NCI-H1436 (cell line): ENCODE measurements at places on chromosomes 7 and 10.

DNA sequence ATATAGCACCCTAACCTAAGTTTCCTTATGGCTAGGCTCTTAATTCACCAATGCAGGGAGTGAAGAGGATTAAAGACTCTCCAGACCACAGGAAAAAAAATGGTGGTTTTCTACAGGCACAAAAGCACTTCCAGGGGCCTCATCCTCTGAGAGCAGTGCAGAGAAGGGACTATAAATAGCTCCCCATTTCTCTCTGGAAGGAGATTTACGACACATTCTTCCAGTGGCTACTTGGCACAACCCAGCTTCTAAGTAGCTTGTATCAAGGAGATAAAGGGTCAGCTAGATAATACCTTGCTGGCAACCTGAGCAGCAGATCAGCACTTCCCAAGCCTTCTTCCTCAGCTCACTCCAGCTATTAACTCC is 73.5 kb downstream of the CRPPA start:
- no peak for DNase-seq

DNA sequence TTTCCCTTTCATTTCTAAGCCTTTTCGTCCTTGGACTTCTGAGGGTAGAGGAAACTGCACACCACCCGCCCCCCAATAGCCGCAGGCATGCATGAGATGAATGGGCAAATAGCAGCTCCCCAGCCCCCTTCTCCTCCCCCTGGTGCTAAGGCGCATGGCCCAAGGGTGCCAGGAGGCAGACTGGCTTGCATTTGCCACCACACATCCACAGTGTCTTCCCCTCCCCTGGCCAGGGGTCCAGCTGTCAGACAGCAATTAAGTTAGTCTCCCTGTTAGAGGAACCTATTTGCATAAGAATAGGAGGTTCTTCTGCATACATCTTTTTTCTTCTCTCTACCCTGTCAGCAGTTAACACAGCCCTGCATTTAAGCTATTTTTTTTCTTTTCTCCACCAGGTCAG is 20.2 kb downstream of the TOMM7 start:
- DNase-seq = no peak

DNA sequence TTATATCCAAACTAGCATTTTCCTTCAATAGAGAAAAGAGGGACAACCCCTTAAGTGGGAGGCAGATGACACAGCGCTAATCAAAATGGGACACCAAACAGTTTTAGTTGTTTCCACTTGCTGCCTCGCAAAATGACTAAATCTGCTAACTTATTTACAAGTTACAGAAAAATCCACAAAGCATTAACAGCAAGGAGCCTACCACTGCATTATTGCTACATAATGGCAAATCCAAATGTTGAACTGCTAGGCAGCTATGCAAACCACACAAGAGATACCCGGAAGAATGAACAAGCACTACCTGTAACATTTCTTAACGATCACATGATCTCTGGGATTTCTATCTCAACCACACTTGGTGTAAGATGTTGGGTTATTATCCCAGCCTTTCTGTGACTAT is 96.7 kb downstream of the SFMBT2 start:
- no peak for DNase-seq

- DNase-seq = no peak
These were observed 67.1 kb downstream of the TNS3 start for GRCh38 chr7:47514818-47515217.

GRCh38 chr7:150719436-150719835 is 3.0 kb downstream of the GIMAP1 start:
- no peak for DNase-seq

DNA sequence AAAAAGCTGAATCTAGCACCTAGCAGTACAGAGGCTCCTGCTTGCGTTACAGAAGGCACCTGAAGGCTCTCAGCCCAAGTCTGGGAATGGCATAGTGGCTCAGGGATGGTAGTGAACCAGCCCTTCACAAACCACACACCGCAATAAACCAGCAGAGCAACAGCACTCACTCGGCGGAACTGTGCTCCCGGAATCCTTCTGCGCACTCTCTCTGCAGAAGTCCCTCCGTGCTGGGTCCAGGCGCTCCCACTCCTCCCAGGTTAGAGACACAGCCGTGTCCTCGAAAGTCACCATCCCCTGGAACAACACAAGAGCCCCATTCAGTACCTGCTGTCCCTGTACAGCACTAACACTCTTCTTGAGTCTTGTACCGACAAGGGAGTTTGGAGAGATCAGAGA is 1.5 kb downstream of the ZNF394 start:
- no peak for DNase-seq

- no peak for DNase-seq
These were observed 51.2 kb upstream of the ANAPC16 start for GRCh38 chr10:72164617-72165016.

DNA sequence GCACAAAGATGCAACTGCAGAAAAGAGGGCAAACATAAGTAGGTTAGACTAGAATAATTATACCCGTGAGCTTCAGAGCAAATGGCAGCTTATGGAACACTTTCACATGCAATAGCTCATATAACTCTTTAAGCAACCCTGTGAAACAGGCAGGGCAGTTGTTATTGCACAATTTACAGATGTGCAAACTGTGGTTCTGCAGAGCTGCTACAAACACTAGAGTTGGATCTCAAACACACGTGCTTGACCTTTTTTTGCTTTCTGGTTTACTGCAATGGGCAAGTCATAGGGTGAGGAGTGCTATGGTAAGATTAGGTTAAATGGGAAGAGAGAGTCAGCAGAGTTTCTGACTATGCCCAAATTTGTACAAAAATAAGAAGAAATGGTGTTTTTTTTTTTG is 610.8 kb downstream of the GATA3 start:
- DNase-seq = no peak

DNA sequence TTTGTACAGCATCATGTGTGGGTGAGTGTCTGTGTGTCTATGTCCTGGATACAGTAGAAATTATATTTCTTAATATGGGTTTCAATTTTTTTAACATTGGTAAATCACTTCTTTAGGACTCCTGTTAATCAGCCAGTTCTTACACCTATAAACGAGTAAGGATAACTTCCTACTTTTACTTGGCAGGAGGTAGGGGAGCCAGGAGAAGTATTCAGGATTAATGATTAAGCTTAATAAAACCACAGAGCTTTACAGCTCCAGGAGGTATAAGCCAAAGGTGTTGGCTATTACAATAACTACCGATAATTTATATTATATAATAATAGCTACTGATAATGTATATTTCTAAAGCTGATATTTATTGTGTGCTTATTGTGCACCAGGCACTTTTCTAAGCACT is 1.7 kb upstream of the FAM3C start:
- DNase-seq = no peak

- no peak for DNase-seq
These were observed 209.1 kb downstream of the TRIL start for GRCh38 chr7:28748933-28749584.

- DNase-seq = no peak
These were observed 53.1 kb upstream of the GTF2IRD1 start for GRCh38 chr7:74400420-74401136.

GRCh38 chr10:65670087-65670486 is 1255.7 kb upstream of the LRRTM3 start:
- no peak for DNase-seq

- no peak for DNase-seq
These were observed 55.6 kb upstream of the CAMK2B start for GRCh38 chr7:44380831-44381493.

GRCh38 chr10:84194424-84195043 is at the start of gene CDHR1:
CDHR1 (plus strand) TSS chr10:84194537; CDS start chr10:84194761, 224 bp downstream.
- DNase-seq = peak; percentile 18

DNA sequence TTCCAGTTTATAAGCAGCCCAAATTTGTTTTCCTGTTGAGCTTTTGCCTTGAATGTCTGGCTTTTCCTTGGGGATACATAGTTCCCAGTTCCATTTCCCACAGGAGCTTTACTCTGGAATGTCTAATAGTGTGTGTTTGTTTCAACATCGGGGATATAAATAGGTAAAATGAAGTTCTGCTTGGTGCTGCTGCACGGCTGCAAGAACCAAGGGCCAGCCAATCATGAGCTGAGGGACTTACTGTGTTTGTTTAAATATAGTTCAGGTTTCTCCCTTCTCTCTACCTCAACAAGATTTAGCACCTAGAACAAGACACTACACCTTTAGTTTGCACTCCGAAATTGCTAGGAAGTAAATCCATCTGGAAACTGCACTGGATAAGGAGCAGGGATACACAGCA is 43.9 kb downstream of the GRM8 start:
- no peak for DNase-seq

DNA sequence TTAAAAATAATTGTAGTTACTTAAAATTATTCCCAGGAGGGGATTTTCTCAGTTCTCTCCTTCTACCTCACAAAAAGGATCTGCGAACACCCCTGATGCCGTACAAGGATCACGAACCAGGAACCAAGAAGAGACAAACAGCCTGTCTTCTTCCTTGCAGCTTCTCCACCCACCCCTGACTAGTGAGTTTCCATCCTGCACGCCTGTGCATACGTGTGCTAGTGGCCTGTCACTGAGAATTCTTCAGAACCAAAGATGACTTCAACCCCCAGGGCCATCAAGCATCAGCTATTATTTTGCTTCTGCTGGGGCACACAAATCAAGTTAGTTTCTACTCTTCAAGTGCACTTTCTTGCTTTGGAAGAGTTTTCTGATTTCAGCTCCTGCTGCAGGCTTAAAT is 175.5 kb upstream of the KLF6 start:
- DNase-seq = no peak

DNA sequence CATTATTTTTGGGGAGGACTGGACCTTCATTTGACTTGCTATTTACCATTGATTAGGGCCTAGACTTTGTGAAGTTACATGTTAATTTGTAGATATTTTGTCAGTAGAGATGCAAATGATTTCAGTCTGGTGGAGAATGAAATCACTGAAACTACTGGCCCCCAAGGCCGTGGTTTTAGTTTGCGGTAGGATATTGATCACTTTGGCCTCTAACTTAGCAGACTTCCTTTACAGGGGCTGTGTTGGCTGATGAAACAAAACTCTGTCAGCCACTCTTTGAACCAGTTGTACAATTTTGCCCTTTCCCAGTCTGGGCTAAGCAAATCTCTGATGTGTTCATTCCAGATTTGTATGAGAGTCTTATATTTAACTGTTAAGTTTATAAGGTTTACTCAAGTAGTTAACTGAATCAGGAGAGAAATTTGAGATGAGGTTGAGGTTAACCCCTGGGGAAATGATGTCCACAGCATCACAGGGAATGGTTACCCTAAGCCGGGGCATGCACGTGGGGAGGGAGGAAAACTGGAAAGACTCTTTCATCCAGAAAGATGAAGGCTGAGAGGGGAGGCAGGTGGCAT is 105.7 kb upstream of the INSIG1 start:
- DNase-seq = no peak

DNA sequence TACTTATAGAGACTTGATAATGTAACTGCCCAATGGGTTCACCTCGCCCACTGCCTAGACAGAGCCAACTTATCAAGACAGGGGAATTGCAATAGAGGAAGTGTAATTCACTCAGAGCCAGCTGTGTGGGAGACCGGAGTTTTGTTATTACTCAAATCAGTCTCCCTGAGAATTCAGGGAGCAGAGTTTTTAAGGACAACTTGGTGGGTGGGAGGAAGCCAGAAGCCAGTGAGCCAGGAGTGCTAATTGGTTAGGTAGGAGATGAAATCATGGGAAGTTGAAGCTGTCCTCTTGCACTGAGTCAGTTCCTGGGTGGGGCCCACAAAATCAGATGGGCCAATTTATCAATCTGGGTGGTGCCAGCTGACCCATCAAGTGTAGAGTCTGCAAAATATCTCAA is 20.1 kb upstream of the C7orf33 start:
- no peak for DNase-seq

DNA sequence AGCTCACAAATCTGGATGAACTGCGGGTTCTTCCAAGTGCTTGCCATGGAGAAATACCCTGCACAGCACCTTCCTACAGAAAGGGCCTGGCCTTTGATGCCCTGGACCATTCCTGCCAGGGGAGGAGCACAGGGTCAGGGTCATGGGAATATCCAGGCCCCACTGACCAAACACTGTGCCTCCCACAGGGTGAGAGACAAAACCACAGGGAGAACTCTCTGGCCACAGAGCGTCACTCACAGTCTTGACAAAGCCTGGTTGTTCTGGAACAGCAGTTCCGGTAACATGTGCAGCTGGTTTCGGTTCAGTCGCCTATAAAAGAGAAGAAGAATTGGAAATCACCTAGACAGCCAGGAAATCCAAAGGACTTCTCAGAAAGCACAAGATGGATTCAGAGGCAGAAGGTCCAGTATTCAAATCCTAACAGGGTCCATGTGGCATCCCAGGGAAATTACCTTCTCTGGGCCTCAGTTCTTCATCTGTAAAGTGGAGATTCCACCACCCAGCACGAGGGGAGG is 28.1 kb downstream of the SLIT1 start:
- no peak for DNase-seq

GRCh38 chr10:14822879-14823755 is 14.7 kb downstream of the CDNF start:
- peak; percentile 19 for DNase-seq

DNA sequence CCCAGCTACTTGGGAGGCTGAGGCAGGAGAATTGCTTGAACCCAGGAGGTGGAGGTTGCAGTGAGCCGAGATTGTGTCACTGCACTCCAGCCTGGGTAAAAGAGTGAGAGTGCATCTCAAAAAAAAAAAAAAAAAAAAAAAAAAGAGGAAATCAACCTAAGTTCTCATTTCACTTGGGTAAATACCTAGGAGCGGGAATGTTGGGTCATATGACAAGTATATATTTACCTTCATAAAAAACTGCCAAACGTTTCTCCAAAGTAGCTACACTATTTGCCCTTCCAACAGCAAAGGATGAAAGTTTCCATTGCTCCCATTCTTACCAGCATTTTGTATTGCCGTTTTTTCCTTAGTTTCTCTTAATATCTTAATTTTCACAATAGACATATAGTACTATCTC is 9.8 kb downstream of the P4HA1 start:
- DNase-seq = no peak

DNA sequence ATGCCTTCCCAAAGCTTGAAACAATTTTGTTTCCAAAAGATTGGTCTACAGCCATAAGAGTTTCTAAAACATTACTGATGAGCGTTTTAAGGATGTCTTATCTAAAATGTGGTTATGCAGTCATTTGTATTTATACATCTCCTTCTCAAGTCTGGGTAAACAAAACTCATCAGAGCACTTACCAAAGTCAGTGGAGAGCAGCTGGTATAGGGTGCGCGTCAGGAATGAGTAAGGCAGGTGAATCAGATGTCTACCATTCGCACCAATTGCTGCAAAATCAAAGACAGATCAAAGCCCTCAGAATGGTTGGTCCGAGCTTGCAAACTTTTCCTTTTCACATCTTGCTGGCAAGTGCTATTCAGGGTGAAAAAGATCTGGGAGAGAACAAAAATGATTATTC is 65.6 kb upstream of the FAM171A1 start:
- DNase-seq = no peak
